ENCODE measurements at places on chromosomes 3 and 15. TPM values are rescaled to one million over a fixed set of nuclear protein-coding genes. Genes with fewer than 3 reads are reported as not detected.

- H3K36me3 ChIP-seq, result no peaks in the 10 kb centered on the region
- H3K27ac ChIP-seq, result no peak overlapping the region
- no peaks in the 10 kb centered on the region for H3K4me1 ChIP-seq
- no peak overlapping the region for H3K4me3 ChIP-seq
- DNase-seq, result no peak
These were observed 50.5 kb upstream of the FGD5 start for GRCh38 chr3:14768182-14768790.

- H3K27ac ChIP-seq, result no peak overlapping the region
- no peaks in the 10 kb centered on the region for H3K27me3 ChIP-seq
- DNase-seq, result no peak
- no peak overlapping the region for H3K4me3 ChIP-seq
- peaks cover 32% of the 10 kb centered on the region for H3K4me1 ChIP-seq
These were observed 44.3 kb downstream of the C2CD4B start for GRCh38 chr15:62120776-62121175.

DNA sequence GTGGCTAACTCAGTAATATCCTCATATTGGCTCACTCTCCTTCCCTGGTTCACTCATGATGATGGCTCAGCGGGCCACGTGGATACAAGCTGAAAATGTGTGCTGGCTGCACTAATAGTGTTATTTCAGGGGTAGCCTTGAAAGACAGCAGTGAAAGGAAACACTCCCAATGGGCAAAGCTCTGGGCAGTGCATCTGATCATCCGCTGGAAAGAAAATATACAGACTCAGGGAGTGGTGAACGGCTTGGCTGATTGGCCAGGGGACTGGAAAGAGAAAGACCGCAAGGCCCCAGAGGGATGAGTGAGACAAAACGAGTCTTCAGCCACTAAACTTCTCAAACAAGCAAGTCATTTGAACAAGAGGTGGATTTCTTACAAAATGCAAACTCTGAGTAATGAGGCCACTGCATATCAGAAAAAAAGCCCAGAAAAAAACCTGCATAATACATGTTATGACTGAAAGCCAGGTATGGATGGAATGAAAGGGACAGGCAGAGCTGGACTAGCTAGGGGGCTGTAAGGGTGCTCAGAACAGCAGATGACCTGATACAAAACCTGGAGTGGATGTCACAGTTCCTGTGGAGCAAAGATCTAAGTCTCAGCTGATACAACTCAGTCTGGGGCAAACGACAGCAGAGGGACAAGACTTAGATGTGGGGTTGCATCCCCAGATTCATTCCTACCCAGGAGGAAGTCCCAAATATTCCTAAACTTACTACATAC is 33.3 kb downstream of the CMTM6 start:
- no peak overlapping the region for H3K27ac ChIP-seq
- peaks cover 23% of the 10 kb centered on the region for H3K4me1 ChIP-seq
- H3K36me3 ChIP-seq, result peaks cover 5% of the 10 kb centered on the region
- H3K4me3 ChIP-seq, result no peak overlapping the region

DNA sequence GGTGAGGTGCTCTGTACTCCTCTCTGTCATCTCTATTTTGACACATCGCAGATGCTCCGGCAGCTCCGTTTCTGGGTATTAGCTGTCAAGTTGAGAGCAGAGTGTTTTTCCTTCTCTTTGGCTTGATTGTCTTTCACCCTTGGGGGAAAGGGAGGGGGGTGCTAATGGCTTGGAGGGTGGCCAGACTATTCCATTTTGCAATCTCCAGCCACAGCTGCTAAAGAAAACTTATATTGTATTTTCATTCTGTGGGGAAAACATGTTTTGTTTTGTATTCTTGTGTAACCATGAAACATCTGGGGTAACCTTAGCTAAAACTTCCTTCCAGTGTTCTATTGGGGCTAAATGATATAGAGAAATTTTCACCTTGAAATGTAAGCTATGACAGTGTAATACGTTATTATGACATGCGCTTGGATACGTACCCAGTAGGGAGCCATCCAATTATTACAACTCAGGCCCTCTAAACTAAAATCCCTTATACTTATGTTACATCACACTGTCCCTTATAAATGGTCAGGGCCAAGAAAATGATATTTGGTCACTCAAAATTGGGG is 14.0 kb upstream of the LARP6 start:
- H3K27me3 ChIP-seq, result no peaks in the 10 kb centered on the region
- DNase-seq, result no peak
- no peaks in the 10 kb centered on the region for H3K36me3 ChIP-seq
- peak overlapping the region; percentile 89 for H3K27ac ChIP-seq
- H3K4me1 ChIP-seq, result peaks cover 51% of the 10 kb centered on the region
- no peak overlapping the region for H3K4me3 ChIP-seq

- no peaks in the 10 kb centered on the region for H3K36me3 ChIP-seq
- no peaks in the 10 kb centered on the region for H3K4me1 ChIP-seq
- H3K27ac ChIP-seq, result no peak overlapping the region
- H3K4me3 ChIP-seq, result no peak overlapping the region
- no peak for DNase-seq
- H3K27me3 ChIP-seq, result peaks cover 60% of the 10 kb centered on the region
These were observed 4.6 kb upstream of the CCK start for GRCh38 chr3:42270561-42270960.

GRCh38 chr3:101719604-101720185 is 4.7 kb upstream of the CEP97 start:
- no peaks in the 10 kb centered on the region for H3K27me3 ChIP-seq
- DNase-seq, result no peak
- peaks cover 6% of the 10 kb centered on the region for H3K4me1 ChIP-seq
- H3K27ac ChIP-seq, result no peak overlapping the region
- no peaks in the 10 kb centered on the region for H3K36me3 ChIP-seq

Gene KCNAB1
- 3.0 TPM for total RNA-seq
